ENCODE measurements at places on chromosomes 5 and 9.

GRCh38 chr5:153767221-153768188 lies 271.2 kb downstream of the FAM114A2 start:
- DNase-seq, result no peak

DNA sequence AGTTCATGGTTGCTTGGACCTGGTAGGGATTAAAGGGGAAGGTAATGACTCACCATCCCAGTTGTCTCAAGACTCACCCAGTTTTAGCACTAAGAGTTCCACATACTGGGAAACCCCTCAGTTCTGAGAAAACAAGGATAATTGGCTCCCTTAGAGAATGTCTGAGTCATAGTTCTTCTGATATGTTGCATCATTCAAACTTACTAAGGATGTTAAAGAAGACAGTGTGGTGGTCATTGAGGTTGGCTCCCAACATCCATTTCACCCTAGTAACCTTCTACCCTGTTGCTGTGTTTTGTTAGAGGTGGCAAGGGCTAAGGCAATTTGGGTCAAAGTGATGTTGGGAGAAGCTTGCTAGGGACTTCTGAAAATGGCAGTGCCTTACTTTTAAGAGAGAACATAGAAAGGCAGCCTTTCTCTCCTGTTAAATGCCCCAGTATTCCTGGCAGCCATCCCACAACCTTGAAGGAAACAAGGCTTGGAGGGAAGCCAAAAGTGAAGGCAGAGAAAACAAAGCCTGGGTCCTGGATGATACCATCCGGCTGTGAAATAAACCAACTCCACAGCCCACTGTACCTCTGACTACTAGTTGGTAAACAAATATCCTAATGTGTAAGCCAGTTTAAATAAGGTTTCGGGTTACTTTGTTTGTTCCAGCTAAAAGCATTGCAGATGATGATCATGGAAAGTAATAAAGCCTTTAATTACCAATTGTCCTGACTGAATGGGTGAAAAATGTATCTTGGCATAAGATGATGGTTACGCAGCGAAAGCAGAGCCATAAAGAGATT lies 80.4 kb upstream of the ADAMTSL1 start:
- peak; percentile 72 for DNase-seq

- DNase-seq, result no peak
These were observed 65.8 kb downstream of the DOCK2 start for GRCh38 chr5:169702693-169703481.

DNA sequence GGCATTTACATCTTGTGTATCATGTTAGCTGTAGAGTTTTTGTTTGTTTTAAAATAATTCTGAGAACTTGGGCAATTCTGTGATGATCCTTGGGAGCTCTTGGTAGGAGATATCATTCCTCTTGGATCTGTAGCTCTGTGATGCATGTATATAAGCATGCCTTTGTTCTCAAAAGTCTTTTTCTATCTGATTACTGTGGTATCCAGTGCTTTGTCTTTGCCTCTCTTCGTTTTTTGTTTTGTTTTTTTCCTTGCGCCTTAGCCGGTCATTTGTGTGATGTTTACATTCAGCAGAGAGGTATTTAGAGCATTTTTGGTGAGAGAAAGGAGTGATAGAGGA lies 110.0 kb downstream of the PAM start:
- no peak for DNase-seq

DNA sequence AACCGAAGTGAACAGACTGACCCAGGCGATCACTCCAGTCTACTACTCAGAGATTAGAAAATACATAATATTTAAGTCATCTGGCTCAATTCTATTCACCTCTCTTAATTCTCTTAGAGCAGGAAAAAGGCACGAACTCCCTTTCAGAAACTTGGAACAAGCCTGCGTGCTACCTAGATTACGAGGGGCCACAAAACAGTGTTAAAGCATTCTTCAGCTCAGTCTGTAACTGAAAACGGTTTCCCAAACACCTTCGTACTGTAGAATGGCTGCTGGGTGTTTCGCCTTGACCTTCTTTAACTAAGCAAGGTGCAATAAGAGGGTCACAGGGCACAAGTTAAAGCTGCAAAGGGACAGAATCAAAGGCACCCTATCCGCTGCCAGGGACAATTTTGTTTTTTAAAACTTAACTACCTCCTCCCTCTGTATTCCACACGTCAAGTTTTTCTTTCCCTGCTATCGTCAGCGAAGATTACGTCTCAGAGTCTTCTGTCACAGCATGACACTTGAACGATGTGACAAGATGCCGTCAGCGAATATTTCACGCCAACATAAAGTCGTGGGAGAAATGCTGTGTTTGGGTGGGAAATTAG lies 687 bp downstream of the LYSMD3 start:
- DNase-seq, result peak; percentile 13

- DNase-seq, result no peak
These were observed 324.5 kb upstream of the WWC1 start for GRCh38 chr5:167966979-167967378.

- peak; percentile 59 for DNase-seq
These were observed 115.2 kb downstream of the LHFPL2 start for GRCh38 chr5:78533356-78533755.

DNA sequence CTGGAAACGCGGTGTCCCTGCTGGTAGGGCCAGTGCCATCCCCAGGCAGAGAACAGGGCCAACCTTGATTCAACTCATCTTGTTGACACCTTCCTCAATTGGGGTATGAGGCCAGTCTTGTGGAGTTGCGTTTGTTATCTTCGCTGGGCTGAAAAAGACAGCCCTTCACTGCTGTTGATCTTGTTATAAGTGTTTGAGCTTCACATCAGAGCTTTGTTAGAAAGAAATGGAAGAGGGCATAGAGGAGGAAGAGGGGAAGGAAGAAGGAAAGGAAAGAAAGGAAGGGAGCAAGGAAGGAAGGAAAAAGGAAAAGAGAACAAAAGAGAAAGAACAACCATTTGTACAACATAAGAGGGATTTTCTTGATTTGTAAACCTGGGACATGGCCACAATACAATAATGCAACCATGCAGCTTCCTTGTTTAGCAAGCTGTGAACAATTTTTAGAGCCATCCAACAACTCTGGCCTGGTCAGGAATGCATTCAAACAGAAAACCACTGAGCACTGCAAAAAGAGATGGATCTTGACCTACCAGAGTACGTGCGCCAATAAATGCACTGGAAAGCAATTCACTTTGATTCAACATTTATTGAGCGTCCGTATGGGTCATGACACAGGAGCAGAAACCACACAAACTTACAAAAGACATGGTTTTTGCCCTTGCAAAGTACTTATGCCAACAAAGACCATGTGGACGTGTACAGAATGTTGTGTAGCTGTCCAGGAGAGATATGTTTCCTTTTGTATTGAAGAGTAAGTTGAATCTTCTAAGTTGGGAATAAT lies 152.9 kb downstream of the TLE1 start:
- DNase-seq, result no peak

DNA sequence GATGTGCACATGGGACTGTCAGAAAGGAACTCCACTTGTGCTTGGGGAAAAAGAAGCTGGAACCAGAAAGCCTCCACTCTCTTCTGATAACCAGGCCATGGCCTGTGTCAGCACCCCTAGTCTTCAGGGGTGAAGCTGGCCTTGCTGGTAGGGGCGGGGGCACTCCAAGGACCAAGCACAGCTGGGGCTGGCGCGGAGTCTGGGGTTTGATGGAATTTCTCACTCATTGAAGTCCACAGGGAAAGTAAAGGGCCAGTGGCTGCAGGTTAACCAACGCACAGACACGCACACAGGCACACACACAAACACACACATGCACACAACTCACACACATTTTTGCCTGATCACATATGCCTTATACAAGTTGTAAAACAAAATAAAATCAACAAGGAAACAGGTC lies 1.6 kb upstream of the COL5A1 start:
- no peak for DNase-seq

DNA sequence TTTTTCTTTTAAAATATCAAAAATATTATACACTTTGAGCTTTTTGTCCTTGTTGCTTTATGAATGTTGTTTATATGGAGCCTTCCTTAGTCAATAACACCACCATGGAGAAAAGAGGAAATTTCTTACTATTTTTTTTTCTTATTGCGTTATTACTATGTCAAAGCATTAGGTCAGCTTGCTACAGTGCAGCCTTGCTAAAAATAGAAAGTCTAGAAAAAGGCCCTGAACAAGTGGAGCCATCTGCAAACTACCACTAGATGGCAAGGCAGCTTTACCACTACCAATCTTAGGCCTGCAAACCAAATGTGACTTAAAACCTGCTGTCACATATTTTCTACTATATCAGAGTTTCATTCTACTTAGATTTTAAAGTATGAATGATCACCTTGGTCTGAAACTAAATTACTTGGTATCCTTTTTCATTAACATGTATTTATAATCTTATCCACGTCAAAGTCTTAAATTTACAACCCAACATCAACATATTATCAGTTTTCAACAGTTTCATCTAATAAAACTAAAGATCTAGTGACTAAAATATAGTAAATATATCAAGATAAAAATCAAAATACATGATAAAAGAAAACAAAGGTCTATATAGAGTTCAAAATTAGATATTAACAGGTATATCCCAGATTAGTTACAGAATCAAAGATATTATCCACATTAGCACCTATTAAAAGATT lies 113.1 kb upstream of the ACOT12 start:
- peak; percentile 92 for DNase-seq

- DNase-seq, result no peak
These were observed 75.6 kb upstream of the SLC12A2 start for GRCh38 chr5:128007939-128008338.

DNA sequence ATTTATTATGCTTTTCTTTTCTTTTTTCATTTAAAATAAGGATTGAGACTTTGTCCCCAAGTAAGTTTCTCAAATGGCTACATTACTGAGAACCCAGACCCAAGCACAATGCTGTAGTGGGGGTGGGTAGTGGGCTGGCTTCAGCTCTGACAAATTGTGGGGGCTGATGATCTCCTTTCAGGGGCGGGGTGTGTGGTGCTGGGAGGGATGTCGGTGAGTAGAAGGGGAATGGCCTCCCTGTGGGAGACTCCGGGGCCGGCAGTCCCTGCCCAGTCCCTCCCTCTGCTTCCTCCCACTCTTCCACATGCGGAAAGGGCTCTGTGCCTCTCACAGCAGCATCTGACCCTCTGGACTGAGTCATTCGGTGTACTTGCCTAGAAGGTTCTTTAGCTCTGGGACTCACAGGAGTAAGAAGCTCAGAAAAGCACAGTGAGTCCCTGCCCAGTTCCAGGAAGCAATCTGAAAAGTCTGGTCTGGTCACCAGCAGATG lies 14.3 kb downstream of the CD180 start:
- no peak for DNase-seq

- DNase-seq, result no peak
These were observed 13.5 kb upstream of the NIPAL4 start for GRCh38 chr5:157446412-157446935.

- DNase-seq, result no peak
These were observed 72.2 kb downstream of the PTPDC1 start for GRCh38 chr9:94156348-94157049.

DNA sequence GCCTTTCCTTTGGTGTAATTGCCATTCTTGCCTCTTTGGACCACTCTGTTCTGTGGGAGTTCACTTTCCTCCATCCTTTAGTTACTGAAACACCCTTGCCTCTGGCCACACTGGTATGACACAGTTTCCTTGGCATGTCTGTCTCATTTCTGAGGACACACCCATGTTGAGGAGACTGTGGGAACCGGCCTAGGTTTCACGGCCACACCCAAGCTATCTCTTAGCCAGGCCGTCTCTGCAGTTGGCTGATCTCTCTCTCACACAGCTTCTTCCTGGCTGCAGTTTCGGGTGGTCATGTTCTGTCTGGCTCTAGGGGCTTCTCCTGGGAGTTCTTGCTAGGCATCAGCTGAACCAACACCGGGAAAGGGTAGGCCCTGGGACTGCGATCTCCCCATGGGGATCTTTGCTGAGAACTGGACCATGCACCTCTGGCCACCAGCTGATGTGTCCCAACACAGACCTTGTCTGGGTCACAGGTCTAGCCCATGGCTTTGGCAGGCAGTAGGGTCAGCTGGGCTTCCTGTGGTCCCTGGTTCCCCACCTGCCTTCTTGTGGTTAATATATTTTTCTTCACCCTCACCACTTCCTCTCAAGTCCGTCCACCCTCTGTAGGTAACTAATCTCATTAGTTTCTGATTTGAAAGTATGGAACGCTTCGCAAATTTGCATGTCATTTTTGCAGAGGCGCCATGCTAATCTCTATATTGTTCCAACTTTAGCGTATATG lies 24.9 kb downstream of the ARHGEF37 start:
- no peak for DNase-seq

- DNase-seq, result peak; percentile 76
These were observed 411.1 kb downstream of the ACTL7B start for GRCh38 chr9:108444400-108445358.

DNA sequence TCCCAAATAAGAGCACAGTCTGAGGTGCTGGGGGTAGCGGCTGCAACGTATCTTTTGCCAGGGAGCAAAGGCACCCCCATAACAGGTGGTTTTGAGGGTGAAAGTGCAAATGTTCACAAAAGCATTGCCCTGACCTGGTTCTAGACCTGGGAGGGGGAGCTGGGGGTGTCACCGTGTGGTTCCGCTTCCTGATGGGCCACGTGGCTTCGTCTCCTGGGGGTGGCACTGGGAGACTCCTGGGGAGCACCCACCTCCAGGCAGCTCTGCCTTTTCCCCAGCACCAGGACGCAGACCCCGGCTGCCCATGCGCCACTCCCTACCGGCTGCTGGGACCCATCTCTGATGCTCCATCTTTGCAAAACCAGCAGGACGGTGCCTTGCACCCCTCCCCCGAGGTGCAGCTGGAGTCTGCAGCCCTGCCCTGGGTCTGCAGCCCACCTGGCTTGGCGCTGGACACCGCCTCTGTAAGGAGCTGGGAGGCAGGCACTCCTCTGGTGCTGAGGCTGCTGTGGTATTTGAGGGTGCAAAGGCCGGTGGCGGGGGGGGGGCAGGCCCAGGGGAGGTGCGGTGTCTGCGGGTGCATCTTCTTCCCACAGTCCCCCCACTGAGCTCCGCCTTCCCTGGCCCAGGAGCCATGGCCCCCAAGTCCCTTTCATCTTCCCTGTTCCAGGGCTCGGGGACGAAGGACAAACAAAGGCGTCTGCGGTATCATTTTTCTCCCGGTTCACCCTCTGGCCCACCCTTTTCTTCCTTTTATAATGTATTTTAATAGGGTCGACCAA lies 29.8 kb upstream of the RXRA start:
- no peak for DNase-seq

GRCh38 chr5:67490543-67491321 lies 294.1 kb upstream of the CD180 start:
- no peak for DNase-seq

- no peak for DNase-seq
These were observed 148.7 kb downstream of the FOCAD start for GRCh38 chr9:20832775-20833174.

Data from SK-MEL-5 (cell line).